T-helper 17 cell (primary cell): ENCODE measurements at places on chromosomes 12 and 14.

DNA sequence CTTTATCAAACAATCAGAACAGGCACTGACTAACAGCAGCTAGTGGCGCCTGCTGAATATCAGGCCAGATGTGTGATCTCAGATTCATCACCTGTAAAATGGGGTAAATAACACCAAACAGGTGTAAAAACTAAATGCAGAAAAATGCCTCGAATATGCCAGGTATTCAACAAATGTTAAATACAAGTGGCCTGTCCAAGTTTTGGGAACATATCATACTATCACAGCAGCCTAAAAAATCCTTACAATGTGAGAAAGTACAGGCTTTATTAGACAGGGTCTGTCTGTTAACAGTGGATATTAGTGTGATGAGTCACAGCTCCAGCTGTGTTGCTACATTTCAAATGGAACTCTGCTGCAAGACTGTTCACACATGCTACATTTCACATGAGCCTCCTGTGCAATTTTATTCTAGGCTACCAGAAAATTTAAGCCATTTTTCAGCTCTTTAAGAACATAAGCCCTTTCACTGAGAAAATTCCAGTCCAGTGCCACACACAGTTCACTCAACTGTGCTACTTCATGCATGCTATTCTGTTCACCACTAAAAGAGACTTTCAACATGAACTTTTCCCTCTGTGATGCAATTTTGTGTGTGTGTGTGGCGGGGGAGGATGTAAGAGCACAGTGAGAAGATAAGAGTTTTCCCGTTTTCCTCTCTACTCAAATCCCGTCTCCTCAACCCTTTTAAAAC, 56.7 kb downstream of the MSRB3 start:
- DNase-seq: no peak

- DNase-seq: peak; percentile 17
Measured at GRCh38 chr12:101697197-101697929, at the start of gene CHPT1. Gene CHPT1 (plus strand): TSS chr12:101697640. CDS start chr12:101697862, 222 bp downstream.

DNA sequence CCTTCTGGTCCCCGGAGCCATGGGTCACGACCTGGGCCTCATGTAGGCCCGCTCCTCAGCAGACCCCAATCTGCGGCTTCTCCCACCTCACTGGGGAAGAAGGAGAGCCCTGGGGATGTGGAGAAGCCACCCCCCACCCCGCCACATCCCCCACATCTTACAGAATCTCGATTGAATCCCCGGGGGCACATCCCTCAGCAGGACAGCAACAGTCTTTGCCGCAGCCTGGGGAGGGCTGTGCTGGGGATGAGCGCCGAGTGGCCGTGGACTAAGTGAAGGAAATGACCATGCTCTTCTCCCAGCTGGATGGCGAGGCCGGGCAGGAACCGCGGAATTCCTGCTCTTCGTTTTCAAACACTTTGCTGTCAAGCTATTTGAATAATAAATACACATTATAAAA, 169.0 kb upstream of the RTL1 start:
- DNase-seq: no peak

- DNase-seq: no peak
Measured at GRCh38 chr14:37709419-37710195, 114.2 kb downstream of the TTC6 start.

- DNase-seq: no peak
Measured at GRCh38 chr12:108465417-108465816, 49.7 kb upstream of the FICD start.

GRCh38 chr12:121440768-121441167, 40.9 kb downstream of the RNF34 start:
- DNase-seq: no peak

DNA sequence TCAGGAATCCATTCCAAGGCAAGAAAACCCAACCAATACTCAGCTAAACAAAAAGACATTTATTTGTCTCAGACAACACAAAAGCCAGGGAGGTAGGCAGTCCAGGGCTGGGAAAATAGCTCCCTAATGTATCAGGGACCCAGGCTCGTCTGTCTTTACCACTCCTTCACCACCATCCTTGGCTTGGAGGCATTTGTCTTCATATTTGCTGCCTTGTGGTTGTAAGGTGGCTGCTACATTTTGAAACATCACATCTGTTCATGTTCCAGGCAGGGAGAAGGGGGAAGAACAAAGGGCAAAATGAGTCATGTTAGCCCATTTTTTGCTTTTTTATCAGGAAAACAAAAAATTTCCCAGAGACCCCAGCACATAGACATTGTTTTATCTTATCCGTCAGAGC, 44.8 kb upstream of the PCED1B start:
- no peak for DNase-seq

- DNase-seq: no peak
Measured at GRCh38 chr14:23173031-23173430, 10.4 kb downstream of the SLC7A8 start.

DNA sequence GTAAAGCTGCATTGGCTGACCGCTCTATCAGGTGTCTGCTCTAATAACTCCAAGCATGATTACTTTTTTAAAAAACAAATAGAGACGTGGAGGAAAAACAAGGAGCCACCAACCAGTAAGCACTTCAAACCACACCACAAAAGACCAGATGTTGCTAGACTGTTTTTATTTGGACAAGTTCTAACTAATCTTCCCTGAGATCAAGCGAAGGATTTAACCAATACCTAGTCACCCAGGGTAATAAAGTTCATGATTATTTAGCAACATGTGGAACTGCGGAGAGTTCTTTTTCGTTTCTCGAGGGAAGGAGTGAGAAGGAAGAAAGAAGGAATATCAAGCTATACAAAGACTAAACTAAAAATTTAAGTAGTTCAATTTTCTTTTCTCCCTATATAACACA, 288.1 kb downstream of the DUSP6 start:
- no peak for DNase-seq

- no peak for DNase-seq
Measured at GRCh38 chr12:113418213-113418879, 3.8 kb upstream of the SDSL start.

DNA sequence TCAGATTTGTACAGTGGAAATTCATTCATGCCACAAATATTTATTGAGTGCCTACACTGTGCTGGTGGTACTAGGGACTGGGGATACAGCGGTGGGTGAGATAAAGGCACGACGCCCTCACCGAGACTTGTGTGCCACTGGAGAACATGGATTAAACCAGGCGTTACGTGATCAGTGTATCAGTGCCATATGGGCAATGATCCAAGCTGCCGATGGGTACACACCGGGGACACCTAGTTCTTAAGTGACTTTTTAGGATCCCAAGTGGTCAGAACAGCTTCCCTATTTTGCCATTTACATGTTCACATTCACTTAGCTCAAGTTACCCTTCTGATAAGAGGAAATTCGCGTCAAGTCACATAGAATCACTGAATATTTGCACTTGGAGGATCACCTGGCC, 236.7 kb downstream of the CACNA1C start:
- no peak for DNase-seq

- no peak for DNase-seq
Measured at GRCh38 chr12:108572166-108572790, 9.9 kb downstream of the ISCU start.

- DNase-seq: no peak
Measured at GRCh38 chr14:69858801-69859200, 20.4 kb upstream of the SMOC1 start.

- DNase-seq: peak; percentile 81
Measured at GRCh38 chr12:132904718-132905328, 17.4 kb upstream of the CHFR start.

DNA sequence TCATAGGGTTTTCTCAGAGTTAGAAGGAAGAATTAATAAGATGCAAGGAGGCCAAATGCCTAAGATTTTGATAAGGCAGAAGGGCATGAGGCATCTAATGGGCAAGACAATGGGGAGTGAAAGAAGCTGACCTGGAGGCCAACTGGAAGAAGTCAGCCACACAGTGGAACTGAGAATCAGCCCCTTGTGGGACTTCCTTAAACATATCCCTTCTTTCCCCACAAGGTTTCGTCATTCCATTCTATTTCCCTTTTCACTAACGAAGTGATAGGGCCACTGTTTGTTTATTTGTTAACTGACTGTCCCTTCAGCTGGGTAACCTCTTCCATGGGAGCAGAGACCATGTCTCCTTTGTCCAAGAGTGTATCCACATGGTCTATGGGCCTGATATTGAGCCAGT, 86.2 kb downstream of the HELB start:
- DNase-seq: no peak

GRCh38 chr14:71551291-71551950, 380.8 kb upstream of the RGS6 start:
- DNase-seq: no peak

- no peak for DNase-seq
Measured at GRCh38 chr14:61927520-61927919, 165.3 kb downstream of the SNAPC1 start.

DNA sequence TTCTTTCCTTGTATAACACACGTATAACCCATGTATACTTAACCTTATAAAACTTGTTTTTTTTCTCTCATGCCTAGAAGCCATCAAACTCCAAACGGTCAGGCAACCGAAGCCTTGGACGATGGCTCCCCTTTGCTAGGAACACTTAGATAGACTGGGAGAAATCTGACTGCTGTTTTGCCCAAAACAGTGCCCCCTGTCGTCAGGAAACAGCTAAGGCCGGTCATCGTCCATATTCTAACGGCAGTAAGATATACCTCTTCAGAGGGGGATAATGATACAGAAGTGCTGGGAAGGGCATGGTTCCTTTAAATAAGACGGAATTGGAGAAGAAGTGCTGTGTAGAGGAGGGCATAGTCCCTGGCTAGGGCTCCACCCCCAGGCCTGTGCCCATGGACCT, 130.5 kb downstream of the SLC41A2 start:
- no peak for DNase-seq

DNA sequence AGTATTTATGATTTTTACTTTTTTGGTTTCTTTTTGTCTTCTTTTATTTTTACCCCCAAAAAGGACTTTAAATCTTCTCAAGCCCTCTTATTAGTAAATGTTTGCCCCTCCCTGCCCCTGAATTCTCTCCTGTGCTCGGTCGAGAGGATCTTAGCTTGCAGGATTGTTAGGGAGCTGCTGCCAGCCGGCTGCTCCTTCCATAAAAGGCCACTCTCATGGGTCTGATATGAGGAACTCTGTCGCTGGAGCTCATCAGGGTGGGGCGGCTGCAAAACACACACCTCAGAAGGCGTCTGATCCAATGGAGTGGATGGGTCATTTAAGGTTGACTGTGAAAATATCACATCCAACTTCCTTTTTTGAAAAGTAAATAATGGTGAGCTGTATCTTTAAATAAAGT, 8.5 kb downstream of the LTBR start:
- no peak for DNase-seq

DNA sequence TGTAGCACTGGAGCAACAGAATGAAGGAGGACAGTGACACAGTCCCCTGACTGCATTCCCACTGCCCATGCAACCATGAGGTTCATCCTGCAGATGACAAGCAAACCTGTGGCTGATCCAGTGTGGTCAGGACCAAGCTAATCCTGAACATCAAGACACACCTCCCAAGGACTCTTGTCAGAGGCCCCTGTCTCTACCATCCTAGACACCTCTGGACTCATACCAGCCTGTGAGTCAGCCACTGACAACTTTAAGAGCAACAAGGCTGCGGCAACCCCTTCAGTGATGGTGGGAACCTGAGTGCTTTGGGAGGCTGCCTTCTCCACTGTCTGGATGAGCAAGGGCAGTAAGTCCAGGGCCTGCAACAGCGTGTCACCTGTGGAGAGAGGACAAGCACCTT, 24.6 kb downstream of the GCN1 start:
- no peak for DNase-seq

DNA sequence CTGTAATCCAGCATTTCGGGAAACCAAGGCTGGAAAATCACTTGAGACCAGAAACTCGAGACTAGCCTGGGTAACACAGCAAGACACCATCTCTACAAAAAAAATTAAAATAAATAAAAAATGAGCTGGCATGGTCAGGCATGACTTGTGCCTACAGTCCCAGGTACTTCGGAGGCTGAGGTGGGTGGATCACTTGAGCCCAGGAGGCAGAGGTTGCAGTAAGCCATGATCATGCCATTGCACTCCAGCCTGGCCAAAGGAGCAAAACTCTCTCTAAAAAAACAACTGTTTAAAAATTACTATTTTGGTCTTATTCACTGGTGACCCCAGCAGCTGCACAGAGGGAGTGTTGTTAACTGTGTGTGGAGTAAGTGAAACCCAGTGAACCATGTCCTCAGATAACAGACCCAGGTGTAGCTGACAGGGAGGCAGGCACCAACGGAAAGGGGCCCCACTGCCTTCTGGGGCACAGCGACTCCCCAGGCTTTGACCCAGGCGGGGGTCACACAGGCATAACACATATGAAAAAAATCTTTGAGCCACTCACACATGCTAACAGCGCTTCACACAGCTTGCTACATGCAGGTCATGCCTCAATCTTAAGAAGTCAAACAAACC, 12.1 kb downstream of the DDX54 start:
- no peak for DNase-seq

DNA sequence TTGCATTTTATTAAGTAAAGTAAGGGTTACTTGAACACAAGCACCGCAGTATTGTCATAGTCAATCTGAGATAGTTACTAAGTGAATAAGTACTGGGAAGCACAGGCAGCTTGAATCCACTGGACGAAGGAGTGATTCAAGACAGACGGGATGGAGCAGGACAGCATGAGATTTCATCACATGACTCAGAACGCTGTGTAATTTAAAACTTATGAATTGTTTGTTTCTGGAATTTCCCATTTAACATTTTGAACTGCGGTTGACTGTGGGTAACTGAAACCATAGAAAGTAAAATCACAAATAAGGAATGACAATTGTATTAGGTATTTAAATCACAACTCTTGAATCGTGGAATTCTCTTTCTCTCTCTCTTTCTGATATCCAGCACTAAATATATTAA, 1630.4 kb upstream of the SEL1L start:
- DNase-seq: no peak

DNA sequence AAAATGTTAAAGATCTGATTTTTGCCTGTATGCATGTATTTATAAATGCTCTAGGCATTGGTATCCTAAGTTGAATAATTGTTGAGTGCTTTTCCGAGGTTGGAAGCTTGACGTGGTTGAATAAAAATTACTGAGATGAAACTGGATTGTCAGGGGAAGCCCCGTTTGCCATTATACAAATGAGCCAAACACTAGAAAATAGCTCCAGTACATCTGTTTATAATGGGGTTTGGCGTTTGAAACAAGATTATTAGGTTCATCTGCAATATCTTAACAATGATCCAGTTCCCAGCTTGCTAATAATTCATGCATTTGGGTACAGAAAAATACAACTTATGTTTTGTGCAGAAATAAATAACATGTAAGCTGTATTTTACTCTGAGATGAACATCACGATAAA, 789.6 kb downstream of the GALC start:
- DNase-seq: no peak

GRCh38 chr12:27551172-27551840, 27.3 kb downstream of the PPFIBP1 start:
- DNase-seq: no peak

DNA sequence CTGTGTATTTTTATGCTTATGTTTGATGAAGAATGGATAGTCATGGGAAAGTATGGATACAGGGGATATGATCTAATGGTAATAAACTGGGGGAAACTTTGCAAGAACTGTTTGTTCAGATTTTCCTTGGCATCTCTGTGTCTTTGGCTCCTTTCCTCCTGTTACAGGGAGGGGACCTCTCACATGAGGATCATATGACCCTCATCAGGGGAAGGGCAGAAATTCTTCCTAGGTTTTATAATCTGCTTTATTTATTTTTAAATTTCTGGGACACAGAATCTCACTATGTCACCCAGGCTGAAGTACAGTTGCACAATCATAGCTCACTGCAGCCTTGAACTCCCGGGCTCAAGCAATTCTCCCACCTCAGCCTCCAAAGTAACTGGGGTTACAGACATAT, 526.5 kb downstream of the CCER1 start:
- DNase-seq: no peak
